ENCODE measurements at places on chromosomes 5 and 9.

GRCh38 chr5:55572020-55572419, 37.3 kb upstream of the PLPP1 start:
- DNase-seq, result no peak
- H3K4me3 ChIP-seq, result no peak overlapping the region
- peaks cover 30% of the 10 kb centered on the region for H3K4me1 ChIP-seq
- H3K27ac ChIP-seq, result no peak overlapping the region

GRCh38 chr5:6636293-6636692, 3.1 kb downstream of the SRD5A1 start:
- no peak overlapping the region for H3K27ac ChIP-seq
- no peaks in the 10 kb centered on the region for H3K27me3 ChIP-seq
- H3K4me1 ChIP-seq, result peaks cover 19% of the 10 kb centered on the region
- H3K36me3 ChIP-seq, result peaks cover 14% of the 10 kb centered on the region
- no peak for DNase-seq

GRCh38 chr9:109681301-109681700, 98.7 kb upstream of the PALM2AKAP2 start:
- no peaks in the 10 kb centered on the region for H3K27me3 ChIP-seq
- no peak overlapping the region for H3K4me3 ChIP-seq
- no peaks in the 10 kb centered on the region for H3K4me1 ChIP-seq
- DNase-seq, result no peak
- H3K27ac ChIP-seq, result no peak overlapping the region

GRCh38 chr9:124010303-124010664, 1.3 kb upstream of the LHX2 start:
- H3K4me1 ChIP-seq, result peaks cover 13% of the 10 kb centered on the region
- H3K4me3 ChIP-seq, result peak overlapping the region; percentile 12
- DNase-seq, result no peak
- peaks cover 9% of the 10 kb centered on the region for H3K36me3 ChIP-seq

DNA sequence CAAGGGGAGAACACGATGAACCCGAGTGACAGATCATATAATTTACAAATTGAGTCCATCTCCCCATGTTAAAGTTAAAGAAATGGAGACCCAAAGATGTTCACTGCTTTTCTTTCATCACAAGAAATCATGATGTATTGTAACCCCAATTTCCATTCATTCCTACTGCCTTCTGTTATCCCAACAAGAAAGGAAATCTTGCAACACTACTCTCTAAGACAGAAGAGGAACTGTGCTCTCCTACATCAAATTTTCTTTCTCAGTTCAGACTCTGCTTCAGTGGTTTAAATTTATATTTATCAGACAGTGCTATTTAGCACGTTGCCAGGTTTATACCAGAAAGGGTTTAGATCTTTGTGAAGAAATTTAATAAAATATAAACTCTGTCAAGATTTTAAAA, 83.8 kb upstream of the RASA1 start:
- H3K4me3 ChIP-seq, result no peak overlapping the region
- no peak for DNase-seq
- no peaks in the 10 kb centered on the region for H3K36me3 ChIP-seq
- peaks cover 2% of the 10 kb centered on the region for H3K27me3 ChIP-seq
- H3K4me1 ChIP-seq, result peaks cover 14% of the 10 kb centered on the region
- no peak overlapping the region for H3K27ac ChIP-seq

GRCh38 chr9:19108038-19108437, 5.3 kb upstream of the HAUS6 start:
- H3K4me1 ChIP-seq, result peaks cover 6% of the 10 kb centered on the region
- DNase-seq, result no peak
- H3K27ac ChIP-seq, result no peak overlapping the region
- no peaks in the 10 kb centered on the region for H3K27me3 ChIP-seq
- peaks cover 4% of the 10 kb centered on the region for H3K36me3 ChIP-seq

GRCh38 chr9:117170567-117170966, 244.3 kb downstream of the ASTN2 start:
- no peaks in the 10 kb centered on the region for H3K36me3 ChIP-seq
- no peak overlapping the region for H3K27ac ChIP-seq
- no peaks in the 10 kb centered on the region for H3K27me3 ChIP-seq
- DNase-seq, result no peak

- no peaks in the 10 kb centered on the region for H3K36me3 ChIP-seq
- H3K27ac ChIP-seq, result no peak overlapping the region
- H3K27me3 ChIP-seq, result peaks cover 5% of the 10 kb centered on the region
These were observed 470.5 kb downstream of the PDE4D start for GRCh38 chr5:59423021-59423420.

- no peak for DNase-seq
- H3K27ac ChIP-seq, result no peak overlapping the region
- H3K27me3 ChIP-seq, result no peaks in the 10 kb centered on the region
- no peaks in the 10 kb centered on the region for H3K4me1 ChIP-seq
These were observed 125.7 kb downstream of the NIPBL start for GRCh38 chr5:37002176-37002751.

DNA sequence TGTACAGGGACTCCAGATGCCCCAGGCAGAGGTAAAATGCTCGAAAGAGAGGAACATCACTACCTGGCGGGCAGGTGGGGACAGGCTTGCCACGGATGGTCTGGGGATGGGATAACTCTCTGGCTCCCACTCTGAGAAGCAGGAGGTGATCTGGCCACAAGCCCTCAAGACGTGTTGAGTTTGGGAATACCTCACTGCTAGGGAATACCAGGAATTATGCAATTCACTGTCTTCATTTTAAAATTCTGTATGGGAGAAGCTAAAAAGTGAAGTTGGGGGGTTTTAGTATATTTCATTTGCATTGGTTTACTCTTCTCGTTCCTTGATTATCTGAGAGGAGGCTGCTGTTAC, 510.4 kb downstream of the CCDC171 start:
- H3K4me1 ChIP-seq, result peaks cover 10% of the 10 kb centered on the region

DNA sequence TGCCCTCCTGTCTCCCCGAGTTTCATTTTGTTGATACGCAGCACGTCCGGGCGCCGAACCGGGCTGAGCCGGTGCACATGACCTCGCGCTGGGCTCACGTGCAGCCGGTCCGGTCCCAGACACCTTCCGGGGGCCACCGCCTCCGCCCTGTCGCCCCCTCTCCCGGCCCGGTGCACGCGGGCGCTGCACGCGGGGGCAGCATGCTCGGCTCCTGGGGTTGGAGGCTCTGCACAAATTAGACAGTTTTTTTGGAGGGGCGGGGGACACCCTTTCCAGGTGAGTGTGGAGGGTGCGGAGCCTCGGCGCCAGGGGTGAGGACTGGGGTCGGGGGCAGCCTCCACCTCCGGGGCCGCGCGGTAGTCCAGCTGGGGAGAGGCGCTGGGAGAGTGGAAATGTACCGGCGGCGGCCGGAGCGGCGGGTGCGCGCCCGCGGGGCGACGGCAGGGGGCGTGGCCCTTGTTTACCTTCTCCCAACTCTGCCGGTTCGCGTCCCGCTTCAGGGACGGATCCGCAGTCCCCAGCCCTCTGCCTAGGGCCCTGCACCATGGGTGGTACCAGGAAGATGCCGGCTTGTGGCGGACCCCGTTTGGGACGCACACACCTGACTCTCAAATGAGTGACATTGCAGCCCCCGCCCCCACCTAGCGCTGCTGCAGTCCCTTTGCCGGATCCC, 1.1 kb downstream of the JADE2 start:
- H3K36me3 ChIP-seq, result peaks cover 5% of the 10 kb centered on the region
- peaks cover 5% of the 10 kb centered on the region for H3K27me3 ChIP-seq
- H3K4me3 ChIP-seq, result peak overlapping the region; percentile 88
- peak; percentile 84 for DNase-seq

DNA sequence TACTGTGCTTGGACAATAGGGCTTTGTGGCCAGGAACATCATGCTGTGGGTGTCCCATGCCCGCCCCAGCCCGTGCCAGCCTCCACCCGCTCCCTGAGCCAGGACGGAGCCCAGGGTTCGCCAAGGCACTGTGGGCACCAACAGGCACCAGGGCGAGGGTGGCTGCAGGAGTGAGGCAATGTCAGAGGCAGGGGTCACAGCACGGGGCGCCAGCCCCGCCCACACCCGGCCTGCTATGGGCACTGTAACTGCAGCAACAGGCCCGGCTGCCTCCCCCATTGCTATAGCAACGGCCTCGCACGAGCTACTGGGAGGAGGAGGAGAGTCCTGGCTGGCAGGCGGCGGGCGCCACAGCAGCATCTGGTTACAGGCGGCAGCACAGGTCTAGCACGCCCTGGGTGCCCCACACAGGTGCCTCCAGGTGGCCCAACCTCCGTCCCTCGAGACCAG, 2.5 kb downstream of the ABCA2 start:
- H3K27me3 ChIP-seq, result peaks cover 2% of the 10 kb centered on the region
- peaks cover 2% of the 10 kb centered on the region for H3K36me3 ChIP-seq
- no peak overlapping the region for H3K4me3 ChIP-seq
- H3K27ac ChIP-seq, result no peak overlapping the region

DNA sequence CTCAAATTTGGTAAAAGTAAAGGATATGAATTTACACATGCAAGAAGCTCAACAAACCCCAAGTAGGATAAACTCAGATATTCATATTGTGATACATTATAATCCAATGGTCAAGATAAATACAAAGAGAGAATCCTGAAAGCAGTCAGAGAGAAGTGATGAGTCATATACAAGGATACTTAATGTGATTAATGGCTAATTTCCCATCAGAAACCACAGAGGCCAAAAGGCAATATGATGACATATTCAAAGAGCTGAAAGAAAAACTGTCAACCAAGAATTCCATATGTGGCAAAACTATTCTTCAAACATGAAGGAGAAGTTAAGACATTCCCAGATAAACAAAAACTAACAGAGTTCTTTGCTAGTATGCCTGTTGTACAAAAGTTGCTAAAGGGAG, 19.5 kb upstream of the IRF1 start:
- H3K4me3 ChIP-seq, result no peak overlapping the region
- DNase-seq, result no peak
- peaks cover 9% of the 10 kb centered on the region for H3K27me3 ChIP-seq
- peaks cover 12% of the 10 kb centered on the region for H3K4me1 ChIP-seq
- H3K27ac ChIP-seq, result no peak overlapping the region
- peaks cover 7% of the 10 kb centered on the region for H3K36me3 ChIP-seq

- H3K4me3 ChIP-seq, result no peak overlapping the region
- no peaks in the 10 kb centered on the region for H3K4me1 ChIP-seq
- H3K27ac ChIP-seq, result no peak overlapping the region
- DNase-seq, result no peak
- H3K36me3 ChIP-seq, result no peaks in the 10 kb centered on the region
These were observed 152.4 kb upstream of the ARRDC3 start for GRCh38 chr5:91535499-91535898.

DNA sequence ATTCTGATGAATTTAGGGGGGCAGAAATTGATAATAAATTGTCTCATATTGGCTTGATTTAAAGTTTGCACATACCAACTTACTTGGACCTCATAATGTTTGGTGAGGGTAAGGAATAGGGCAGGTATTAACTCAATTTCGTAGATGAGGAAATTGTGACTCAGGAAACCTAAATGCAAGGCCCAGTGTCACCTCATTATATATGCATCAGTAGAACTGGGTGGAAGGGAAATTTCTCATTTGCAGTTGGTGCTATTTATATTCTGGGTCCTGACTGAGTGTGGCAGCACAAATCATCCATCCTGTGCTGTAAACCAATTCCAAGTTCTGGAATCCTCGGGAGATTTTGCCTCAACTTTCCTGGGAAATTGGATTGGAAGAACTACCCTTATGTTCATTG, 103.0 kb downstream of the SPATA31D1 start:
- H3K4me1 ChIP-seq, result no peaks in the 10 kb centered on the region
- H3K27ac ChIP-seq, result no peak overlapping the region
- no peaks in the 10 kb centered on the region for H3K27me3 ChIP-seq
- no peak overlapping the region for H3K4me3 ChIP-seq
- H3K36me3 ChIP-seq, result no peaks in the 10 kb centered on the region
- no peak for DNase-seq

GRCh38 chr5:105726093-105726492, 1944.6 kb downstream of the EFNA5 start:
- no peaks in the 10 kb centered on the region for H3K36me3 ChIP-seq
- no peak overlapping the region for H3K4me3 ChIP-seq
- H3K4me1 ChIP-seq, result no peaks in the 10 kb centered on the region
- no peaks in the 10 kb centered on the region for H3K27me3 ChIP-seq
- no peak overlapping the region for H3K27ac ChIP-seq
- no peak for DNase-seq

DNA sequence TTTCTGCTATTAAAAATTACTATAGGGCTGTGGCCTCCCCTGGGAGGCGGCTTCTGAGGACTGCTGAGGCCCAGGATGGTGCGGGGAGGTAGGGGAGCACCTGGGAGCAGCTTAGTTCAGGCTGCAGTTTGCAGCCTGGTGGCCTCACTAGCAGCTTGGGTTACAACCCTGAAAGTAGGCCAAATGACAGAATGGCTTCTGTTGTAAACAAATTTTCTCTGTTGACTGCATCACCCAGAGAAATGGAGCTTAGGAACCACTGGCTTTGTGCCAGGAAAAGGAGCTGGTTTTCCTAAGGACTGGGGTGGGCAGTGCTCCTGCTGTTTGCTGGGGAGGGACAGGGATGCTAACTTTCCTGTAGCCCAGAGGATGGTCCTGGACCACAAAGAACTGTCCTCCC, 130.3 kb downstream of the ENTREP1 start:
- H3K27me3 ChIP-seq, result no peaks in the 10 kb centered on the region
- H3K36me3 ChIP-seq, result no peaks in the 10 kb centered on the region
- no peaks in the 10 kb centered on the region for H3K4me1 ChIP-seq
- no peak overlapping the region for H3K27ac ChIP-seq
- DNase-seq, result no peak

DNA sequence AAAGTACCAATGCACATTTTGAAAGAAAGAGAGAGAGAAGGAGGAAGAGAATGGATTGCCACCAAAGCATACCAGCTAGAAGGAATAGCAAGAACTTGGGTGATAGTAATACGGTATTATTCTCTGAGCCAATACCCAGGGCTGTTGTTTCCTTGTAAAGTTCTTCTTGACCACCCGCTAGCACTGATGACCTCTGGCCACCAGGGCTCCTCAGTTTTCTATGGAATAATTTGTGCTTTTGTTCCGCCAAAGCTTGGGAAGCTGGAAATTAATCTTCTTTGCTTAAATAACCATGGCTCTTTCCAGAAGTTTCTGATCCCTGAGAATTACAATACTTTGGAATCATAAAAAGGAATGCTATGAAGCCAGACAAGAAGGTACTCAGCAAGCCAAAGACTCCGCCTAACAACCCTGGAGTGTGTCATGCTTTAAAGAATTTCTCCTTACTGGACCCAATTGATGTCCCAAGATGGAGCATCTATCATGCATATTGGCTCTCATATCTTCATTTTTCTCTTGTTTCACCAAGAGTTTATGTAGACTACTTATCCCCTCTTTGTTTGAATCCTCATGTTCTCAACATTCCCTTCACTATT, 29.8 kb downstream of the OR2K2 start:
- no peak overlapping the region for H3K27ac ChIP-seq
- DNase-seq, result no peak
- no peaks in the 10 kb centered on the region for H3K36me3 ChIP-seq
- no peaks in the 10 kb centered on the region for H3K4me1 ChIP-seq
- H3K4me3 ChIP-seq, result no peak overlapping the region

- peaks cover 13% of the 10 kb centered on the region for H3K27me3 ChIP-seq
- peaks cover 35% of the 10 kb centered on the region for H3K4me1 ChIP-seq
- peak overlapping the region; percentile 12 for H3K4me3 ChIP-seq
These were observed 11.8 kb upstream of the ACTBL2 start for GRCh38 chr5:57494104-57495098.

DNA sequence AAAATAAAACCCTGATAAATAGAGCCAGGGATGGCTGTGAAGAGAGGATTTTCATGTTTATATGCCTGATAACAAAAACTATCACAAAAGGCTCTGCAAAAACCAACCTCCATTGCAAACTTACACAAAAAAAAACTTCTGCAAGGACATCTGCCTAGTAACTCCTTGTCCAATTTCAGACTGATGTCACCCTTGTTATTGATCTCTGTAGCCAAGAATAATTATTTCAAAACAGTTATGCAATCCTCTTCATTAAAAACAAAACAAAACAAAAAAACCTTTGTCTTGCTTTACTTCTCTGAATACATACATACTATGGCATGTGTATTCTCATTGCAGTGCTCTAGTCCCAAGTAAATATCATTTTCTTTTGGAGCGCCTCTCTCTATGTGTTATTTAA, 49.7 kb downstream of the PHAX start:
- H3K36me3 ChIP-seq, result no peaks in the 10 kb centered on the region
- H3K4me1 ChIP-seq, result no peaks in the 10 kb centered on the region
- H3K27ac ChIP-seq, result no peak overlapping the region
- DNase-seq, result no peak
